Kidney epithelial cell (primary cell): ENCODE measurements at places on chromosomes 11 and 22. TPM values are rescaled to one million over a fixed set of nuclear protein-coding genes. Genes with fewer than 3 reads are reported as not detected.

Gene SCGB1A1
- total RNA-seq: not detected in 2 replicates

Gene IRAG1
- 0.21 and 0.54 TPM in 2 replicates for total RNA-seq

Gene APOA4
- total RNA-seq: not detected in 2 replicates

Gene KRTAP5-11
- not detected in 2 replicates for total RNA-seq

Gene MYBPC3
- not detected in 2 replicates for total RNA-seq

Gene SCGB1D2
- total RNA-seq: not detected in 2 replicates

Gene INS
- total RNA-seq: not detected in 2 replicates

Gene SLC22A12
- total RNA-seq: not detected in 2 replicates

Gene TMEM184B
- 42.6 and 76.8 TPM in 2 replicates for total RNA-seq

Gene ACTN3
- not detected in 2 replicates for total RNA-seq

Gene ANKK1
- total RNA-seq: 0.50 and 0.75 TPM in 2 replicates

Gene ZFTA
- 25.1 and 59.3 TPM in 2 replicates for total RNA-seq

Gene AIFM3
- 0.75 and 1.5 TPM in 2 replicates for total RNA-seq

Gene NAV2
- 41.5 and 48.7 TPM in 2 replicates for total RNA-seq

Gene PATE4
- not detected in 2 replicates for total RNA-seq

Gene CD44
- 268 and 336 TPM in 2 replicates for total RNA-seq

Gene PRR33
- total RNA-seq: not detected in 2 replicates

Gene IL17RA
- total RNA-seq: 10.5 and 11.7 TPM in 2 replicates

Gene PLA2G3
- 0.46 and 0.48 TPM in 2 replicates for total RNA-seq

Gene GAB4
- total RNA-seq: not detected in 2 replicates

Gene RIMBP3C
- 0.29 and 0.48 TPM in 2 replicates for total RNA-seq

Gene HTR3A
- 0.25 and 0.27 TPM in 2 replicates for total RNA-seq

Gene ZP1
- not detected in 2 replicates for total RNA-seq

Gene SAA4
- total RNA-seq: 1.3 TPM in 1 of 2 replicates, not detected in the other

Gene CRYBA4
- not detected in 2 replicates for total RNA-seq
